Activated naive CD4-positive, alpha-beta T cell (primary cell): ENCODE measurements at places on chromosomes 13 and 19.

DNA sequence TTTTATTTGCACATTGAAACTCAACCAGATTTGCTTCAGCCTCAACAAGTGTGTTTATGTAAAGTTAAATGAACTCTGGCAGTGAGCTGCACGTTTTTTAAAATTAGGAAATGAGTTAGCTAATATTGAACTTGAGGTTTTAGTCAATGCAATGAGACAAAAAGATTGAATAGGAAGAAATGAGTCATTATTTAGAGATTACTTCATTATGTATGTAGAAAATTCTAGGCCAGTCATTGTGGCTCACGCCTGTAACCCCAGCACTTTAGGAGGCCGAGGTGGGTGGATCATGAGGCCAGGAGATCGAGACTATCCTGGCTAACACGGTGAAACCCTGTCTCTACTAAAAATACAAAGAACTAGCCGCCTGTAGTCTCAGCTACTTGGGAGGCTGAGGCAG, 22.8 kb upstream of the CD70 start:
- DNase-seq, result no peak

- DNase-seq, result no peak
These were observed 173.6 kb downstream of the NDFIP2 start for GRCh38 chr13:79654520-79654919.

DNA sequence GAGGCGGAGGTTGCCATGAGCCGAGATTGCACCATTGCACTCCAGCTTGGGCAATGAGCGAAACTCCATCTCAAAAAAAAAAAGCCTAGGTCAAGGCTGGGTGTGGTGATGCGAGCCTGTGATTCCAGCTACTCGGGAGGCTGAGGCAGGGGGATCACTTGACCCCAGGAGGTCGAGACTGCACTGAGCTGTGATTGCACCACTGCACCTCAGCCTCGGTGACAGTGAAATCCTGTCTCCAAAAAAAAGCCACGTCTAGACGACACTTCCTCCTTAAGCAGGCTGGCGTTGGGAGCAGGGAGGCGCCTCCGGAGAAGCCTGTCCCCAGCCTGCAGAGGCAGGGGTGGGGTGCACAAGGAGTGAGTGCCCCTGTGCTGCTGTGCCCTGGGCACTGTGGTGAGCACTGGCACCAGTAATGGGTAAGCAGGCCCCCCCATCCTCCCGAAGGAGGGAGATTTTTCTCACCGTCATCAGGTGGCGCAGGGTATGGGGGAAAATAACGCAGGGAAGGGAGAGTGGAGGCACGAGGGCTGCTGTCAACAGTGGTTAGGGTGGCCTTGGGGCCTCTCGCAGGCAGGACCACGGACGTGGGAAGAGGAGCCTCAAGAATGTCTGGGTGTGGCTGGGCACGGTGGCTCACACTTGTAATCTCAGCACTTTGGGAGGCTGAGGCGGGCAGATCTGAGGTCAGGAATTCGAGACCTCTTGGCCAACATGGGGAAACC, 706 bp downstream of the P2RY11 start:
- DNase-seq, result no peak

DNA sequence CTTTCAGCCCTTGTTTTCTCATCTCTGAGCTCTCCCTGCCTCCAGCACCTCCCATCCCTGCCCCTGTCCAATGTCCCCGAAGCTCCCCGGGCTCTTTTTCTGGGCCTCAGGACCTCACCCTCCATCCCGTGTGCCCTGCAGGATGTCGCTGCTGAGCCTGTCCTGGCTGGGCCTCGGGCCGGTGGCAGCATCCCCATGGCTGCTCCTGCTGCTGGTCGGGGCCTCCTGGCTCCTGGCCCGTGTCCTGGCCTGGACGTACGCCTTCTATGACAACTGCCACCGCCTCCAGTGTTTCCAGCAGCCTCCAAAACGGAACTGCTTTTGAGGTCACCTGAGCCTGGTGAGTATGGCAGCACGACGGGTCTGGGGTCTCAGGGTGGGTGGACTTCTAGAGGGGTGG, 51.1 kb upstream of the CYP4F8 start:
- no peak for DNase-seq

GRCh38 chr13:32837307-32837972, 178.8 kb upstream of the KL start:
- DNase-seq, result no peak

DNA sequence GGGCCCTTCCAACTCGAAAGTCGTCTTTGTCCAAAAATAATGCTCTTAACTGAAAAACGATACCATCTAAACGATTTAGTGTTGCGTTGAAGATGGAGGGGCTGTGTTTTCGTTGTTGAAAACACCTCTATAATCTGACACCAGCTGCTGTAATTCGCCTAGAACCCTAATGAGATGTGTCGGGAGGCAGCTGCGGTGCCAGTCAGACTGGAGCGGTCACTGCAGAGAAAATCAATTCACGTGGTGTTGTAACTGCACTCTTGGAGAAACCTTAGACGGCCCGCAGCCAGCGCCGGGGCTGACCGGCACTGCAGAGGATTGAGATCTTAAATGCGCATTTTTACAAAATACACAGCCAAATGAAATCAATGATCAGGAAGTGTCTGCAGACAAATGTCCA, 339.1 kb downstream of the ZNF536 start:
- DNase-seq, result no peak

- DNase-seq, result no peak
These were observed 2220.8 kb upstream of the PCDH20 start for GRCh38 chr13:63636316-63636993.
